Activated naive CD4-positive, alpha-beta T cell treated with anti-CD3 and anti-CD28 coated beads, Interleukin-2, amount 50 U/mL, for 16 hours (primary cell): ENCODE measurements at places on chromosomes 7 and 10.

DNA sequence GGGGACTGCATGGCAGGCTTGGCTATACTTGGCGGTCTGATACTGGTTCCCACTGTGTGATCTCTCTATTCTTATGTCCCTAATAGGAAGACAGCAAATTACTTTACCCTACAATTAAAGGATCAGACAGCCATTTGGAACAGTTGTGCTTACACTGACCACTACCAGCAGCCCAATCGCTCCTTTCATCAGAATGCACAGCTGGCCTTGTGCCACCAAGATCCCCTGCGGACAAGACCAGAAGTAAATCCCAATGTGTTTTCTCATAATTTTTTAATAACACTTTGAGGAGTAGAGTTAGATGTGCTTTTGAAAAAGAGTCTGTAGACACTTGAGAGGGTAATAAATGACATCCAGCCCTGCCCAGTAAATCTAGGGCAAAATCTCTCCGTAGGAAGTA is 297.2 kb upstream of the ZNF32 start:
- no peak for DNase-seq

- no peak for DNase-seq
Measured at GRCh38 chr10:132562177-132562915, 24.8 kb downstream of the INPP5A start.

GRCh38 chr7:39832519-39833085 is 117.5 kb upstream of the CDK13 start:
- no peak for DNase-seq

GRCh38 chr10:50281210-50281966 is 30.1 kb upstream of the ASAH2 start:
- no peak for DNase-seq

DNA sequence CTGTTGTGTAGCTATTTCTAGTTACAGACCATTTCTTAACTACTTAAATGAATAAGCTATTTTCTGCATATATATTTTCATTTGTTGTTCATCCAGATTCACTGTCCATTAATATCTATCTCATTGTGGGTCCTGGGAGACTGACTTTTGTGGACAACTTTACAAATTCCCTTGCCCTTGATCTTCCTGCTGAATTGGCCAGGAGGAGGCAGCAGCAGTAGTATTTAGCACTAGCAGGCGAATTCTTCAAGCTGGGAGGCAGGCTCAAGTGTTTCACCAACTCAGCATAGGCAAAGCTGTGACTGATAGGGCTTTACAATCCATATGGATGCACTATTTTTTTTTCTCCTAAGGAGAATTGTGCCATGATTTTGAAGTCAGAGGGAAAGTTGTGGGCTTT is 461.0 kb upstream of the NRG3 start:
- DNase-seq = no peak

- DNase-seq = no peak
Measured at GRCh38 chr7:32470871-32471270, 19.3 kb downstream of the LSM5 start.

- no peak for DNase-seq
Measured at GRCh38 chr10:119290301-119291048, 83.1 kb downstream of the GRK5 start.

- no peak for DNase-seq
Measured at GRCh38 chr7:123972045-123972444, 47.0 kb downstream of the SPAM1 start.

GRCh38 chr7:158296798-158297104 is 290.9 kb downstream of the PTPRN2 start:
- DNase-seq = no peak

- DNase-seq = no peak
Measured at GRCh38 chr7:158723714-158724385, 19.2 kb upstream of the NCAPG2 start.

- DNase-seq = no peak
Measured at GRCh38 chr10:53111529-53111928, 338.9 kb upstream of the MBL2 start.

DNA sequence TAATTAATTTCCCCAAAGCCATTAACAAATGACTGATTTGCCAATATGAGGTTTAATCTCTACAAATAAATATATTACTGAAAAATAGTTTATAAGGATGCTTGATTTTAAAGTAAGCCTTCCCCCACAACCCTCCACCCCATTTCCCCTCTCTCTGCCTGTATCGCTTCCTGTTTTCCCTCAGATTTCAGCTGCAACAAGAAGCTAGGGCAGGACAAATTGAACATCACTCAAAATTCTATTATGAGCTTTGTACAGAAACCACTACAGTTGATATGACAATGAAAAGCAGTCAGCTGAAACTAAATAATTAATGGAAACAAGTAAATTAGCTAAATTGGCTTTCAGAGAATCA is 109.0 kb upstream of the SP4 start:
- DNase-seq = no peak

DNA sequence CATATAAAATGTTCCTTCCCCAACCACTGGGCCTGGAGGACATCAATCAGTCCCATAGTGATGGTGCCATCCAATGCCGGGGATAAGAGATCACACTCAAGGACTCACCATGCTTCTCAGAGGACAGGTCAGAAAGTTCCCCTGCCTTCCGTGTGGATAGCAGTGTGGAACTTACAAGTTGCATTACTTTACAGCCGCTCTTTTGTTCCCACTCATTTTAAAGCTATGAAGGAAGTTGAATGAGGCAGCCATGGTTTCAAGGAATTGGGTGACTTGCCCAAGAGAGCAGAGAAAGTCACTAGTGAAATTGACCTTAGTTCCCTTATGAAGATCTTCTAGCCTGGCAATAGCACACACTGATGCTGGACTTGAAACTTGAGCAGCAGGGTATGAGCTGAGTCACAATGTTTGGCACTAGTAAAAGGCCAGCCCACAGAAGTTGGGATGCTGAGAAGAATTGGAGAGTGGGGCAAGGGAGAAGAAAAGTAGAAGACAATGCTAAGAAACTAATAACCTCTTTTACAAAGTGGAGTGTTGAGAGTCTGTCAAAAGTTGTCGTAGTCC is 78.7 kb downstream of the CXCL12 start:
- no peak for DNase-seq

DNA sequence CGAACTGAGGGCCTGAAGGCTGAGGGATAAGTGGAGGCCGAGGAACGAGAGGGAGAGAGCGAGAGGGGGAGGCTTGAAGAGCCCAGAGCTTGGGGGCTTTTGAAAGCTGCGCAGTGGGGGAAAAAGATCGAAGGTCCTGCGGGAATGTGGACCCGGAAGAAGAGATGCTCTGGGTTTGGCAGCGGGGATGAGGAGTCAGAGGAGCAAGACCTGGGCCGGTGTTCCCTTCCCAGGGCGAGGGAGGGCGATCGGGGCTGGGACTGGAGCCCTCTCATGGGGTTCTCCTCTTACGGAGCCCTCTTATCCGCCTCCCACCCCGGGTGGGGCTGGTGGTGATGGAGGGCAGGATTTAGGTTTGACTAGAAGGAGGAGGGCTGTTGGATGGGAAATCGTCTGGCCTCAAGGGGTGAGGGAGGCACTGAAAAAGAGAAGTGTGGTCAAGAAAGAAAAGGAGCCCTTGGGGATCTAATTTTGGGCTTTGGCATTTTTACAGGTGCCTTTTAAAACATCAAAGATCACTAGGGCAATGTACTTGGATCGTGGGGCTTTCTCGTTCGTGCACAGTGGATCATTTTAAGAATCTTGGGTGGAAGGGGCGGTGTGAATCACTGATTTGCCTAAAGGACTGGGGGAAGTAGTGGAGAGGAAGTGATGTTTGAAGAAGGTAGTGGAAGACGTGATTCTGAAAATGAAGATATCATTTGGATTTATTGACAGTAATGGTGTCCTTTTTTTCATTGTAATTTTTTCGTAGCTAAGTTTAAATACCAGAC is 637 bp downstream of the SAMD8 start:
- DNase-seq = peak; percentile 43

GRCh38 chr7:836429-836828 is 4.2 kb downstream of the SUN1 start:
- DNase-seq = no peak

DNA sequence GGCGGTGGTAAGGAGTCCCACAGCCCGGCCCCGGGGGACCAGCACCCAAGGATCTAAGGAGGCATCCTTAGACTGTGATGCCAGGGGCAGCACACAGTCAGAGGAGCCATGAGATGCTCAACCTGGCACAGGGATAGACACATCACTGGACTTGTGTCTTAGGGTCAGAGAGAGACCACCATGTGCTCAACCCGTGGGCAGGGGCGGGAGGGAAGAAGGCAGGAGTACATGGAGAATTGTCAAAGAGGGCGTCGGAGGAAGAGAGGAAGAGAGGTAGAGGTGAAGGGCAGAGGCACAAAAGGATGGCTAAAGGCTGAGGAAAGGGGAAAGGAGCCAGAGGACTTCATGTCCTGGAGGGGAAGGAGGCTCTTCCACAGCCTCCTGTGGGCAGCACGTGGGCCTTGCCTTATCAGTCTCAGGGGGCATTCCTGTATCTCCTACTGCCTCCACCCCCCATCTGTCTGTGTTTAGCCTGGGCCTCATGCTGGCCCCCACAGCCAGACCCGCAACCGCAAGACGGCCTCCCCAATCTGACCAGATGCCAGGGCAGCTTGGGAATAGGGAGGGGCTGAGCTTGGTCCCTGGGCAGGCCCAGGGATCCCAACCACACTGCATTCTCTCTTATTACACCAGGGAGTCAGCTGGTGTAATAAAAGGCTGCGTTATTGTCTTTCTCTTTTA is 2.2 kb downstream of the ADCY1 start:
- no peak for DNase-seq

- no peak for DNase-seq
Measured at GRCh38 chr10:1074052-1074747, 18.0 kb downstream of the WDR37 start.

GRCh38 chr7:94050046-94050445 is 45.9 kb upstream of the BET1 start:
- no peak for DNase-seq

DNA sequence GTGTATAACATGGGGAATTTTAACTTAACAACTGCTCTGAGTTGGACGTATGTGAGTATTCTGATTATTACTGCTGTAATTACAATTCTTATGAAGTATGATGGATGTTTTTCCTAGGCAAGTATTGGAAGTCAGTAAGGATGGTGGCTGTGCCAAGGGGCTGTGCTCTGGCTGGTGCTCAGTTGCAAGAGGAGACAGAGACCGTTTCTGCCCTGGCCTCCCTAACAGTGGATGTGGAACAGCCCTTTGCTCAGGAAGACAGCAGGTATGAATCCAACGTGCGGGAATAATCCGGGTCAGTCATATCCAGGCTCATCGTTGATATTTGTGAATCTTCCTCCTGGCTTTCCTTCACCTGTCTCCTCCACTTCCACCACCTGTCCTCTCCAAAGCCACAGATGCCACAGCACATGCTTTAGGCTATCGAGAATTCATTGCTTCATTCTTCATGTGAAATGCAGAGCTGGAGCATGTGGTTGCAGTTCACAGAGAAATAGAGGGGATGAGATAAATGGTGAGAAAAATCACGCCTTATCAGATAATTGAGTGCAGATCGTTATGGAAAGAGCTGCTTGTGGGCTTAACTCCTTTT is 141.7 kb downstream of the TWIST1 start:
- no peak for DNase-seq

DNA sequence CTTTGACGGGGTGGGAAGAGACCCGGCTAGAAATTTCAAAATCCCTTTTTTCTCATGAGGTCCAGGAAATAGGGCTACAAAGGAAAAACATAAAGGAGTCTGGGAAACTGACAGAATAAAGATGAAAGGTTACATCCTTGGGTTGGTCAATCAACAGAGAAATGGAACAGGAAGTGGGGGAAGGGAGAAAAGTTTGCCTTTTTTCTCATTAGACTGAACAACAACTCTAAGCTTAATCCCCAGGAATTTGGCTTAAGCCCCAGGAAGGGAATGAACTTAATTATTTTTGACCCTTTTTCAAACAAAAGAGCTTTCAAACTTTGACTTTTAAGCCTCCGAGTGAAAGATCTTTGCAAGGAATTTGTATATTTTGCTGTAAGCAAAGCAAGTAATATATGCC is 32.7 kb downstream of the LGI1 start:
- DNase-seq = no peak

DNA sequence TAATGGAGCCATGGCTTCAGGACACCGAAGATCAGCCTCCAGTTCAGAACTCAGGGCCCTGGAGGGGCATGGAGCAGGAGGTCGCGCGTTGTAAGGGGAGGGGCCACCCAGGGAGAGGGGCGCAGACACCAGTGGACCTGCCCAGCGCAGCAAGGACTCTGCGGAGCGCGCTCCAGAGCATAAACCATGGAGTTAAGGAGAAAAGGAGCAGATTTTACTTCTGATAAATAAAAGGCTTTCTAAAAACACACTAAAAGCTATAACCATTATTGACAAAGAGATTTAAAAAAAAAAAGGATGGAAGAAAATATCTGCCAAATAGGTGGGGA is 10.5 kb downstream of the CALY start:
- DNase-seq = no peak

DNA sequence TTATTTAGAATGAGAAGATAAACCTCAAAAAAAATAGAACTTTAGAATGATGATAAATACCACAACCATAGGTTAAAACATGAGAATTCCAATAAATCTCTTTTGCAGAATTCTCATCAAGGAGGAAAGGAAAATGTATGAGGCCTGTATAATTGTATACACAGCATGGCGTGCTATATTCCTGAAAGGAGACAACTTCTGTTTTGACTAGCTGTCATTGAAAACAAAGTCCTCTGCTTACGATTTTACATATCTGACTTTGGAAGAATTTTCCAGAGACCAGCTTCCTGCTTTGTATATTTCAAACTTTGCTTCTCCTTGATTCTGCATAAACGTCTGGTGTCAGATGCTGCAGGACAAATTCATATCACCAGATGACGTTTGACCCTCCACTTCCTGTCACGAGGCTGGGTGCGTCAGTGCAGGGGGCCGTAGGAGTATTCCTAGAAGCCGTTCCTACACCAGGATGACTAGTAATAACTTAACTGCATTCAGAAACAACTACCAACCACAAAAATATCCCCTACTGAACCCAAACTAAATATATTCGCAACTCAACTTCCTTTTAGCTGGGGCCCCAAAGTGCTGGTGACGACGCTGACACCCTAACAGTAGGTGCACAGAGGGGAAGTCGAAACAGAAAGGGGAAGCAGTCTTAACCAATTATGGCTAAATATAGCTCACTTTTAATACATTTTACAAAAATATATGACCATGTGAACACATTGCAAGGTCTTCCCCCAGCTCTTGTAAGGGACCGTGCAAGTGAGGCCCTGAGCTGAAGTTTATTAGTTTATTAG is 178.6 kb upstream of the INHBA start:
- DNase-seq = peak; percentile 80

DNA sequence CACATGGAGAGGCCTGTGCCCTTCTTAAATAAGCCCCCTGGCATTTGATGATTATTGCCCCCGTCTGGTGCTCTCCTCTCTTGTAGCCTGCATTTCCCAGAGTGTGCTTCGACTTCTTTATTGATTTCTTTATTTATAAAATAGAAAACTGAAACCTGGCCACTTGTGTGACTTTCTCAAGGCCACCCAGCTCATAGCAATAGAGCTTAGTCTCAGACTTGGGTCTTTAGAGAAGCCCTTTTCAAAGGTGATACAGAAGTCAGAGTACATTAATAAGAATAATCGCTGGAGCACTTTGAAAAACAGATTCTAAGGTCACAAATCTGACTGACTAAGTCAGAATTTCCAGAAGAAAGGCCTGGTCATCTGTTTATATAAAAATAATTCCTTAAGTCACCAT is 86.6 kb downstream of the NOC3L start:
- no peak for DNase-seq
